ENCODE measurements at places on chromosomes 13 and 19.

- DNase-seq, result no peak
Observed at GRCh38 chr19:48487544-48487943, 18.4 kb downstream of the CYTH2 start.

DNA sequence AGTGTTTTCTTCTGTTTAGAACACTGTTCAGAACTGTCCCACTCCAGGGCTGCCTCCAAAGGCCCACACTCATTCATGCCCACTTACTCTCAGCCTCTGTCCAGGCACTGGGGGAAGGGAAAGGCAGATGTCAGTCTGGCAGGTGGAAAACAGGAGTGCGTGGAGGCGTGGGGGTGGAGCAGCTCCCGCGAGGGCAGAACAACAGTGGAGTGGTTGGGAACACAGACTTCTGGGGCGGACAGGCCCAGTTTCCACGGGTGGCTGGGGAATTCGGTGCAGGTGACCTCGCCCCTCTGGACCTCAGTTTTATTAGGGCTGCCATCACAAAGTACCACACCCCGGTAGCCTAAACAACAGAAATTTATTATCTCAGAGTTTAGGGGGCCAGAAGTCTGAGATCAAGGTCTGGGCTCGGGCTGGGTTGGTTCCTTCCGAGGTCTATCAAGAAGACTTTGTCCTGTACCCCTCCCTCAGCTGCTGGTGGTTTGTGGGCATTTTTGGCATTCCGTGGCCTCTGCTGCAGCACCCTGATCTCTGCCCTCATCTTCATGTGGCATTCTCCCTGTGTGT is 59.7 kb downstream of the SIPA1L3 start:
- peak; percentile 76 for DNase-seq

- DNase-seq, result peak; percentile 68
Observed at GRCh38 chr13:76293751-76294150, 592.5 kb downstream of the KCTD12 start.

- no peak for DNase-seq
Observed at GRCh38 chr13:107373551-107373950, 805.6 kb upstream of the ARGLU1 start.

DNA sequence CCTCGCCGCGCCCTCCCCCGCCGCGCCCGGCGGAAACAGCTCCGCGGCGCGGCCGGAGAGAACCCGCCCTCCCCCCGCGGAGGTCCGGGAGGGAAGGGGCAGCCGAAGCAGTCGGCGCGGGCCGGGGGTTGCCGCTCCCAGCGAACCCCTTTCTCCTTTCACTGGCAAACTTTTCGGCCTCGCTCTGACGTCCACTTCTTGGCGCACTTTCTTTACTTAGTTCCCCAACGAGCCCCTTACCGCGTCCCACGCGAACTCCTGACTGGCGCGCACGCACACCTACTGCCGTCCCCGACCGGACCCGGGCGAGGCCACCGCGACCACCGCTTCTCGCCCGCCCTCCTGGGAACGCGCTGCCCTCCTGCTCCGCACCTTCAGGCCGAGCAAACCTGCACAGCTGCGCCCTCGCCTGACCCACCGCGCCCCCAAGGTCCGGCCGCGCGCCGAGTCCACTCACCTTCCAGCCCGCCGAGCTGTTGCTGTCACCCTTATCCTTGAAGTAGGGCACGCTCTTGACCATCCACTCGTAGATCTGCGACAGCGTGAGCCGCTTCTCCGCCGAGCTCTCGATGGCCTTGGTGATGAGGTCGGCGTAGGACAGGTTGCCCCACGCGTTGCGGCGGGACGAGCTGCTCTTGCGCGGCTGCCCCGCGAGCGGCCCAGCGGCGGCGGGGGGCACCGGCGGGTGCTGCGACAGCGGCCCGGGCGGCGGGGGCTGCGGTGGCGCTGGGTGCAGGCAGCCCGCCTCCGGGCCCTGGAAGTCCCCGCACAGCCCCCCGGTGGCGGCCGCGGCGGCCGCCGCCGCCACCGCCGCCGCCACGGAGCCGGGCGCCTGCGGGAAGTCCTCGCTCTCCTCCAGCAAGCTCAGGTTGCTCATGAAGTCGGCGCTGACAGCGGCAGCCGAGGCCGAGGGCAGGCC is 1.1 kb downstream of the FOXO1 start:
- no peak for DNase-seq

DNA sequence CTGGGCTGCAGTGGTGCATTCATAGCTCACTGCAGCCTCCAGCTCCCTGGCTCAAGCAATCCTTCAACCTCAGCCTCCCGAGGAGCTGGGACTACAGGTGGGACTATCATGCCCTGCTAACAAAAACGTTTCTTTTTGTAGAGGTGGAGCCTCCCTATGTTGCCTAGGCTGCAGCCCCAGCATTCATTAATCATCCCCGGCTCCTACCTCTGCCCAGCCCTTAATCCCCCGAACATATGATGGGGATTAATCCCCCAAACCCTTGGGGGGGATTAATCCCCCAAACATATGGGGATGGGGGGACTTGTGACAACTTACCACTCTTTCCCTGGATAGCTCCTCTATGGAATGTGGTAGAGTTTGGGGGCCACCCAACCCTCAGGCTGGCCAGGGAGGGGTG is 45.9 kb downstream of the SUGP2 start:
- DNase-seq, result no peak

DNA sequence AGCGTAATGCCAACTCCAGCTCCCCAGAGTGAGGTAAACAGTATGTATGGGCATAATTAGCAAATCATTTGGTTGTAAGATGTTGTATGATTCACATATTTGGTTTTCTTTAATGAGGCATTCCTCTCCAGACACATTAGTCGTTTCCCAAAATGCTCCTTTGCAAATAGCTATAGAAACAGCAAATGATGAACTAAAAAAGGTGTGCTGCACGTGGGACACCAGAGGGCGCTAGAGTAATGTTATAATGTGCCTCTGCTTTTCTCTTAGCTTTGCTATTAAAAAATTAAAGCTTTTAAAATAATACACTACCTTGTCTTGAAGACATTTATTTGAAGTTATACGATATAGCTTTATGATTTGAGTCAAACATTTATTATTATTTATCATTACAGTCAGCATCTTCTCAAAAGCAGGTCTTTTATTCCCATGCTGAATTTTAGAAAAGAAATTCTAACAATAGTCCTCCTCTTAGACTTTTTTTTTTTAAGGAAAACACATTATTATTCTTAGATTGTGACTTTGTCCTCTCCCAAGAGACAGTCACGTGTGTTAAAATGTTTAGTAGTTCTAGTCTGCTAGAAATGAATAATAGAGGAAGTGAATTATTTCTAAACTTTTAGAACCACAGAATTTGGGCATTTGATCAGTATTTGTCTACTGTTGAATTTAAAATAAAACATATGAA is 121.6 kb upstream of the FRY start:
- DNase-seq, result peak; percentile 65

DNA sequence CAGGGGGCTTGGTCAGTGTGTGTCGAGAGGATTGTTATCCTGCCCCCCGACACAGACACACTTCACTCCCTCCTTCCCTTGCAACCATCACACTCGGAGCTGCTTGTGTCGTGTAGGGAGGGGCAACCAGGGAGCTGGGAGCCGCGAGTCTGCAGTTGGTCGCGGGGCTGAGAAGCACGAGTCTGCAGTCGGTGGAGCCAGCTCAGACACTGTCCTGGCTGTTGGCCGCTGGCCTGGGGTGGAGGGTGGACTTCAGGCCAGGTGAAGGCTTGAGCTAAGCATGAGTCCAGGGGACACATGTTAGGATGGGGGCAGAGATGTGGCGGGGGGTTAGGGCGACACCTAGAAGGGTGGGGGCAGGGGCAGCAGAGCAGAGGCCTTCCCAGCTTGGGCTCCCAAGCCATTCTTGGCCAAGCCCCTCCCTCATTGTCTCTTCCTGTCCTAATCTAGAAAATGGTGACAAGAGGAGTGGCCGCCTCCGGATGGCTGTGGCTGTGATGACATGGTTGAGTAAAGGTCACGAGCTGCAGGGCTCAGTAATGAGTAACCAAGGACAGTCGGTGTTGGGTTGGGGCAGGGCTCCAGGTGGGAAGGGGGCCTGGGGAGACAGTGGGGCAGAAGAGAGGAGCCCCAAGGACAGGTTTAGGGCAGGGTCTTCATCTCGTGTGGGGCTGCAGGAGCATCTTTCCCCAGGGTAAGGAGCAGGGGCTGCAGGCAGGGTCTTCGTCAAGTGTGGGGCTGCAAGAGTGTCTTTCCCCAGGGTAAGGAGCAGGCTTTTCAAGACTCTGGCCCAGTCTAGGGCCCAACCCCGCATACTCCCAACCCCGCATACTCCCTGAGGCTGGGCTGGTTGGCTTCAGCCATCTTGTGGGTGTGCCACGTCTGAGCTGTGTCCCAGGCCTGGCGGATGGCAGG is 8.6 kb downstream of the PPP5C start:
- DNase-seq, result no peak

DNA sequence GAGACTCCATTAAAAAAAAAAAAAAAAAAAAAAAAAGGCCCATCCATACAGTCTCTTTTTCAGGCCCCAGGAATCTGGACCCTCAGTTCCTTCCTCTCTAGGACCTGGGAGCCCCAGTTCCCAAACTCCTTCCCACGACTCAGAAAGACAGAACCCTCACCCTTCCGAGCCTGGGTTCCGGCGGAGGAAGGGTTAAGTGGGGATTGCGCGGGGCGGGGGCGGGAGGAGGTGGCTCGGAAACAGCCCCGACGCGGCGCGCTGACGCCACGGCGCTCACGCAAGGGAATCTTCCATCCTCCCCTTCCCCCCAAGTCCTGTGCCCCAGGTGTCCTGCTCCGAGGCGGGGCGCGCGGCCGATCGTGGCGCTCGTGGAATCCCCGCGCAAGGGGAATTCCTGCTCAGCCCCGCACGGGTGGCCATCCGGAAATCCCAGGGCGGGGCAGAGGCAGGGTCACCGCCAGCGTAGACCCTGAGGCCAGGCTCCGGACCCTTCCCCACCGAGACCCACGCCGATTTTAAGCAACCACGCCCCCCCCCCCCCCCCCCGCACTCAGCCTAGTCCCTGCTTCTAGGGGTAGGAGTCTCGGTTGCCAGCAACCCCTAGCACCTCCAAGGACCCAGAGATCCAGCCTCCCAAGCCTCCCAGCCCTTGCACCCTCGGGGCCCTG is 659 bp downstream of the NFKBID start:
- peak; percentile 73 for DNase-seq

GRCh38 chr13:43665388-43665787 is 121.4 kb downstream of the ENOX1 start:
- DNase-seq, result no peak

GRCh38 chr13:110341445-110342244 is 34.6 kb downstream of the COL4A2 start:
- DNase-seq, result no peak

DNA sequence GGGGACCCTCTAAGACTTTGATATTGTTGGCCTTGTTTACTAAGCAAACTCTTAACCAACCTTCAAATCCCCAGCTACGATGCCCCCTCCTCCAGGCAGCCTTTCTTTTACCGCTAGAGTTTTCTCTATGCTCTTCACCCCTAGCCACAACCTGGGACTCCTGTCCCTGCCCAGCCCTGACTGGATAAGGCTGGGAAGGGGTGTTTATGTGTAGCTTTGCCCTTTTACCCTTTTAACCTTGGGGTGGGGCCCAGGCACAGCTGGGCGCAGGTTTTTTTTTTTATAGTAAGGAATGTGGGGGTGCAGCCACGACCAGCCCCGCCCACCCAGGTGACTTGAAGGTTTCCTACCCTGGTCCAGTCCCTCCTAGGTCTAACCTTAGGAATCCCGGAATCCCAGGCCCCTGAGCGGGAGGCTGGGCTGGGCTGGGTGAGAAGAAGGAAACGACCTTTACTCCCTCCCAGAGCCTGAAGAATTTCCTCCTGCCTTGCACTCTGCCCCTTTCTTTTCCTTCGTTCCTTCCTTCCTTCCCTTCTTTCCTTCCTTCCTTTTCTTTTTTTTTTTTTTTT is 12.2 kb downstream of the TJP3 start:
- no peak for DNase-seq

GRCh38 chr19:56071151-56071550 is 49.9 kb downstream of the ZNF787 start:
- peak; percentile 6 for DNase-seq

GRCh38 chr13:88461272-88462009 is 790.3 kb downstream of the SLITRK5 start:
- no peak for DNase-seq

- DNase-seq, result no peak
Observed at GRCh38 chr19:36527873-36528193, 238 bp downstream of the ZNF260 start.

DNA sequence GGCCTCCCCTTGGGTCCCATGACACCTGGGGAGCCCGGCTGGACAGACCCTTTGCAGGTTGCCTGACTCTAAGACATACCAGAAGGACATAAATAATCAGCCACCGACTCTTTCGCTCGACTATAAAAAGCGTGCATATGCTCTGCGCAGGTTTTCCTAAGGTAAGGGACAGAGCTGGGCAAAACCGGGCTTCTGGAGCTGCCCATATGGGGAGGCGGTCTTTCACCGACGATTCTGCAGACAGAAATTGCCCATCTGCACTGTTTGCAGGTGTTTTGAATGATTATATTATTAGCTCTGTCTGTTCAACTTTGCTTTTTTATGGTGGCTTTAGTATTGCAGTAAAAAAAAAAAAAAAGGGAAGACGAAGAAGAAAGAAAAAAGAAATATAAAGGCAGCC is 347.2 kb downstream of the TSHZ3 start:
- DNase-seq, result no peak

GRCh38 chr19:32866061-32866460 is 3.5 kb downstream of the SLC7A9 start:
- no peak for DNase-seq

GRCh38 chr13:41059456-41060081 is 1.7 kb upstream of the WBP4 start:
- peak; percentile 38 for DNase-seq

DNA sequence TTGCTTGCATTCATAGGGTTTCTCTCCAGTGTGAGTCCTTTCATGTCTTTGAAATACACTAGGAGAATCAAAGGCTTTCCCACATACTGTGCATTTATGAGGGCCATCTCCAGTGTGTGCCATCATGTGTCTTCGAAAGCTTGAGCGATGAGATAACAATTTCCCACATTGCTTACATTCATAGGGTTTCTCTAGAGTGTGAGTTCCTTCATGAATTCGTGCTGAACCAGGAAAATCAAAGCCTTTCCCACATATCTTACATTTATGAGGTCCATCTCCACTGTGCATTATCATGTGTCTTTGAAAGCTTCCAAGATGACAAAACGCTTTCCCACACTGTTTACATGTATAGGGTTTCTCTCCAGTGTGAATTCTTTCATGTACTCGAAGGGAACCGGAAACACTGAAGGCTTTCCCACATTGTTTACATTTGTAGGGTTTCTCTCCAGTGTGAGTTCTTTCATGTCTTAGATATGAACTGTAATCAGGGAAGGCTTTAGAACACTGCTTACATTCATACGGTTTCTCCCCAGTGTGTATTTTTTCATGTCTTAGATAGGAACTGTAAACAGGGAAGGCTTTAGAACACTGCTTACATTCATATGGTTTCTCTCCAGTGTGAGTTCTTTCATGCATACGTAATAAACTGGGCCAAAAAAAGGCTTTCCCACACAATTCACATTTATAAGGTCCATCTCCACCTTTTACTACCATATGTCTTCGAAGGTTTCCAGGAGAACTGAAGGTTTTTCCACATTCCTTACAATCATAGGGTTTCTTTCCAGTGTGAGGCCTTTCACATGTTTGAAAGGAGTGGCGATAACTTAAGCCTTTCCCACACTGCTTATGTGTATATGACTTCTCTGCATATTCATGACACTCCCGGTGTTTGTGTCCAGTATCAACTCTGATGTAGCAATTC is 21.4 kb downstream of the ZNF44 start:
- no peak for DNase-seq

GRCh38 chr13:75481176-75482069 is 546 bp downstream of the TBC1D4 start:
- DNase-seq, result peak; percentile 31

Data from LHCN-M2 (cell line).